ENCODE measurements at places on chromosomes 6 and 20.

GRCh38 chr6:100203400-100203799 is 209.4 kb upstream of the MCHR2 start:
- DNase-seq: peak; percentile 59

DNA sequence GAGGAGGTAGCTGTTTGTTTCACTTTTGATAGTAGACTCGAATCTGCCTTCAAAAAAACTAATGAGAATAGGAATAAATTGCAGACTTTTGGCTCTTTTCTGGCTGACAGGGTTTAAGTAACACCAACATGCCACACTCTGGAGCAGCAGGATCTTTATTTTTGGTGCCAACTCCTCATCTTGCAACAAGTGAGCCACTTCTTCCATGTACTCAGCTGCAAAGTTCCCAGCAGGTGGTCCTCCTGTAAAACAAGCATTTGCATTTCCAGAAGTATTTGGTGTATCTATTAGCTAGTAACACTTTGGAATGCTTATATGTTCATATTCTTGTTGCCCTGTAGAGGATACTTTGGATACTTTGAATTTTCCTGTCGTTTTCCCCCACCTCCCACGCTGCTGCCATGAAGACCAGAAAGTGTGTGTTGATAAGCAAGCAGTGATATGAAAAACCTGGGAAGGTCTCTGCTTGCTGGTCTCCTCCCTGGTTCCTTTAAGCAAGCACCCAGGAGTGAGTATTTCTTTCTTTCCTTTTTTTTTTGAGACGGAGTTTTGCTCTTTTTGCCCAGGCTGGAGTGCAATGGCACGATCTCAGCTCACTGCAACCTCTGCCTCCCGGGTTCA is 1.0 kb downstream of the ARMH2 start:
- no peak for DNase-seq

DNA sequence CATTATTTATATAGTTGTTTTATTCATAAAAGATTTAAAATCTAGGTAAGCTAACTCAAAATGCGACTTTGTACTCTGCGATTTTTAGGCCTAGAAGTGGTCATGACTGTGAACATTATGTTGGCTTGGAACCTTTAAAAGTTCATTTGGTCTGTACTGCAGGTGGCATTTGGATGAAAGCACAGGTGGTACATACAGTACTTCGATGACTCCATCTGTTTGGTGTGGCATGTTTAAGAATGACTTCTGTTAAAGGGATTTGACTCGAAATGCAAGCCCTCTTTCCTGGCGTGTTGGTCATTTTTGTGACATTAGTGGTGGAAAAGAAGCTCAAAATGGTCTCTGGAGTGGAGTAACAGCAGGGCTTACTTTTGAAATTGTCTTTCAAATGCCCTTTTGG is 118.1 kb downstream of the UST start:
- no peak for DNase-seq

- no peak for DNase-seq
Observed at GRCh38 chr6:84515067-84515466, 249.3 kb downstream of the TBX18 start.

DNA sequence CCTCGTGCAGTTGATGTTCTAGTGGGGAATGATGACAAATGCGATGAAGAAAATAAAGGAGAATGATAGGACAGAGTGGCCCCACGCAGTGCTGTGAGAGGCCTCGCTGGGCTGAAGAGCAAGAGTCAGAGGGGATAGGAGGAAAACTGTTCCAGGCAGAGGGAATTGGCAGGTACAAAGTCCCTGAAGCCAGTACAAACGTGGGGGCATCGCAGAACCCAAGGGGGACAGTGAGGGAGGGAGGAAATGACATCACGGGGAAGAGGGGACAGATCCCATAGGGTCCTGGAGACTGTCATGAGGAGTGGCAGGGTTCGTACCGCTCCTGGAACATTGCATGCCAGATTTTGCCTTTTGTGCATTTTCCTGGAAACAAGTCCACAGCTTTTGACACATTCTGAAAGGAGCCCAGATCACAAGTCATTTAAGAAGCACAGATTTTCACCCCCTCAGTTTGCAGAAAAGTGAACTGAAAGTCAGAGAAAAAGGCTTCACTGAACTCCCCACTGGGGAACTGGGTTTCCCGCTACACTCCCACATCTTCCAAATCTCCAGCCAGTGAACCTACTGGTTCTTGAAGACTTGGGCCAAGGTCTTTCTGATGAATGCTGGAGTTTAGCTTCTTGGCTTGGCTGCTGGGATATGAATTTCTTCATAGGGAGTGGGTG is 77.0 kb downstream of the SULF2 start:
- DNase-seq: no peak

- no peak for DNase-seq
Observed at GRCh38 chr20:23142162-23143050, 56.3 kb upstream of the CD93 start.

GRCh38 chr20:60238992-60239660 is 280.9 kb downstream of the CDH26 start:
- no peak for DNase-seq

DNA sequence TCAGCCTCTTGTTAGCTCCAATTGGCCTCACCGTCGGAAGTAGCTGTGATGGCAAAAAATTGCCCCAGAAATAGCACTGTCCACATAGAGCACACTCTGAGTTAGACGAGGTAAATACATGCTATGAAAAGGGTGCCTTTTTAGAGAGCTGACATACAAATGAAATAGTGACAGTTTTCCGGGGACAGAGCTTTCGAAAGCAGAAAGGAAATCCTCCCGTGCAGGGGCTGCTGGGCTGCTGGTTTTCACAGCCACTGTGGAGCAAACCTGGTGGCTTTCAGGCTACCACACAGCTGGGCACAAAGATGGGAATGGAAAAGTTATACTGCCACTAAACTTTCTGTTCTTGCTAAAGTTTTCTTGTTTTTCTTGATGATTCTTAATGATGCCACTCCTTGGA is 8.3 kb downstream of the SLPI start:
- DNase-seq: no peak

- DNase-seq: no peak
Observed at GRCh38 chr20:11813106-11813890, 104.4 kb upstream of the BTBD3 start.

DNA sequence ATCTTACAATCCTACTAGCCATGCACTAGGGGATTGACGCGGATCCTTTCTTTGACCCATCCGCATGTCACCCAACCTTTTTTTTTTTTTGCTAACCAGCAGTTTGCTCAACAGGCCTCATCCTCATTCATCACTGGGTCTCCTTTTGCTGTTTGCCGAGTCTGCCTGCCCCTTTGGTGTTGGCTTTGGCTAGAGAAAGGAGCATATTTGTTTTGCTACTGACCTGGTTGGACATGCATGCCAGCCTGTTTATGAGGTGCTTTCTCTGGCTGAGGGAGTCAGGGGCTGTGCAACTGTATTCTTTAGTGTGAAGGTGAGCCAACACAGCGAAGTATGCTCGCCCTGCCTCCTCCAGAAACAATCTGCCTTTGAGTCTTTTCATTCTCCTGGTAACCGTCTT is 40.2 kb downstream of the E2F3 start:
- no peak for DNase-seq

GRCh38 chr20:51442602-51443001 is 99.9 kb downstream of the NFATC2 start:
- DNase-seq: no peak

DNA sequence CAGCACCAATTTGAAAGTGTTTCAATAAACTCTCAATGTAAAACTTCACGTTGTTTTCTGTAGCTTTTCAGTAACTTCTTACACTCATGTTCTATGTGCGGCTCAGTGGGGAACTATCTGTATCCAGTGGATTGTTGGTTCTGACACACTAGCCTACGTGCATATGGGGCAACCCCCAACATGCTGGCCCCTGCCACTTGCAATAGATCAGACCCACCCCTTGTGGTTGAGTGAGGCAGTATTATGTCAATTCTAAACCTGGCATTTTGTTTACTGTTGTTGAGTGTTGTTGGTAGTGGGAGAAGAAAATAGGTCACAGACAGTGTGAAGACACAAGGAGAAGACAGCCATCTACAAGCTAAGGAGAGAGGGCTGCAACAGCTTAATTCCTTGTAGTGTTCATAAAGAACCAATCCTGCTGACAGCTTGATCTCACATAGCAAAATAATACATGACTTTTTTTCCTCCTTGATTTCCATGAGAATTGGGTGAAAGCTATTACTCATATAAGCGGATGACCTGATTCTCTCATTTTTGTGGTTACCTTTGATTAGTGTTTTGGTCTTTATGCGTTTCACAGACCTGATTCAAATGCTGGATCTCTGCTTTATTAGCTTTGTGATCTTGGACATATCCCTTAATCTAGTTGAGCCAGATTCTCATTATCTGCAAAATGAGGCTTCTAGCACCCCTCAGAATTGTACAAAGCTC is 320.4 kb downstream of the LAMA2 start:
- no peak for DNase-seq

- no peak for DNase-seq
Observed at GRCh38 chr6:120431841-120432240, 902.4 kb downstream of the TBC1D32 start.

DNA sequence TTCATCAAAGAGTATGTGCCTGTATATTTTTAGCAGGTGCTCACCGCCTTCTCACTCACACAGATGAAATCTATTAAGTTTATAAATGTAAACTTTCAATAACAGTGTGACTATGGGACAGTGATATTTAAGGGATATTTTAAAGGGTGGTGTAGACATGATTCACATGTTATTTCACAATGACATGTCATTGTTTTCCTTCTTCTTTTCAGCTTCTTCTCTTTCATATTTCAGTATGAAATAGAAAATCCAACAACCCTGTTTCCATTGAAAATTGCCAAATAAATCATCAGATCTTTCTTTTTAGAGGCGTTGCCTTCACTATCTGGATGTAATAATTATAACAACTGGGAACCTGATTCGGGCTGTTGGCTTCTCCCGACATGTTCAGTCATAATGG is 54.8 kb downstream of the PFDN4 start:
- DNase-seq: no peak

GRCh38 chr6:143286251-143286795 is 164.2 kb downstream of the ADAT2 start:
- DNase-seq: no peak

DNA sequence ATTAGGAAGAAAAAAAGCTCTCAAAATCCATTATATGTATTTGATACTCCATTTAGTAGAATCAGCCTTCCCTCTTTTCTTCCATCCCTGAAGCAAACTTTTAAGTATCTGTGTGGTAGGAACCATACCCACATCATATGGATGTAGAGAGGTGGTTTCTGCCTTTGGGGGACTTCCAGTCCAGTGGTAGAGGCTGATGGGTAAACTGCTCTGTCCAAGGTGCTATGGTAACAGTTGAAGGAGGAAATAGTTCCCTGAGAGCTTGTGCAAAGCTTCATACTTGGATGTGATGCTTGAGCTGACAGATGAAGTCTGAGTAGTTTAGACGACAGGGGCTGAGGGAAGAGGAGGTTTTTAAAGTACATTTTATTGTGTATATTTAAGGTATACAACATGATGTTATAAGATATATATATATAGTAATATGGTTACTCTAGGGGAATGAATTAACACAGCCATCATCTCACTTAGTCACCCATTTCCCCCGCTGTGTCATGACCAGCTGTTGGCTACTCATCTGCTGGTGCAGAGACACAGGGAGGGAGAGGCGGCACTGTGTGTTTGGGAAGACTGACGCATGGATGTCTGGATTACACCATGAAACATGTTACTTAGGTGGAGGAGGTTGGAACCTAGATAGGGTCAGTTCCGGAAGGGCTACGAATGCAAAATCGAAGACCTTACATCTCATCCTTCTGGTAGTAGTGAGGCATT is 185.2 kb downstream of the FARS2 start:
- no peak for DNase-seq

DNA sequence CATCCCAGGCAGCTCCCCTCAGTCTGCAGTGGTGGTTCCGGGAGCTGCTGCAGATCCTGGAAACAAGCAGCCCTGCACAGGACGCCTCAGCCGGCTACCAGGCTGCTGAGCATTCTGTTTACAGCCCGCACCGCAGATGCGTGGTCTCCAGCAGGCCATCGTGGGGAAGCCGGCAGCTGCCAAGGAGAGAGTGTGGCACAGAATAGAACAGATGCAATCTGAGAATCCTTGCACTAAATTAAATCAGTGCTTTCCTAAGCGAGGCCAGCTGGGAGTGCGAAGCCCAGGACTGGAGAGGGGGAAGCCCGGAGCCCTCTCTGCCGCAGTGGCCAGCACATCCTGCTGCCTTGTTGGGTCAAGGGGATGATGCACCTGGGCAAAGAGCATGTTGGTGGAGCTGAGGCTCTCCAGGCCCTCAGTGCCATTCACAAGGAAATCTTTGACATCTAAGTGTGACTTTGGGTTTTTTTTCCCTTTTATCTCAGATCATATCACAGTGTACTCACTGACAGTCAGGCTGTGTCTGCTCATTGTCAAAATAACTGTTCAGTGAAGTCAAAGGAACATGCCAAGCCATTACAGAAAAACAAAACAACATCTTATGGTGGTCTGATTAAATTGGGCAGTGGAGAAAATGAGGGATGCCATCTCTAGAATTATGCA is 118.1 kb downstream of the SYNDIG1 start:
- no peak for DNase-seq

DNA sequence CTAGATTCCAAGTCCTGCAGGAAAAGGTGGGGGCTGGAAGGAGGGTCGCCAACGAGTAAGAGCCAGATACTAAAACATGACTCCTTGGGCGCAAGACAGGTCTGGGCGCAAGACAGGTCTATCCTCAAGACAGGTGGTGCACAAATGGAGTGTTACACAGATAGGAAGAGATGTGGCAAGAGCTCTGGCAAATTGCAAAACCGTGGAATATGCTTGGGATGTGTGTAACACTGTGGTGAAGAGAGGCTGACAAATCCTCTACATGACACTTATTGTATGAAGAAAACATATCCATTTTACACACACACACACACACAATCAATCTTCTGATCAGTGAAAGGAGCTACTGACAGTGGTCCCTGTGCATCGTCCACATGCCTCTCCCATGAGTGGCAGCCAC is 77.6 kb downstream of the TBC1D7 start:
- no peak for DNase-seq

GRCh38 chr6:10215326-10216110 is 199.4 kb downstream of the TFAP2A start:
- DNase-seq: no peak

- no peak for DNase-seq
Observed at GRCh38 chr6:6091608-6092002, 84.9 kb upstream of the NRN1 start.

DNA sequence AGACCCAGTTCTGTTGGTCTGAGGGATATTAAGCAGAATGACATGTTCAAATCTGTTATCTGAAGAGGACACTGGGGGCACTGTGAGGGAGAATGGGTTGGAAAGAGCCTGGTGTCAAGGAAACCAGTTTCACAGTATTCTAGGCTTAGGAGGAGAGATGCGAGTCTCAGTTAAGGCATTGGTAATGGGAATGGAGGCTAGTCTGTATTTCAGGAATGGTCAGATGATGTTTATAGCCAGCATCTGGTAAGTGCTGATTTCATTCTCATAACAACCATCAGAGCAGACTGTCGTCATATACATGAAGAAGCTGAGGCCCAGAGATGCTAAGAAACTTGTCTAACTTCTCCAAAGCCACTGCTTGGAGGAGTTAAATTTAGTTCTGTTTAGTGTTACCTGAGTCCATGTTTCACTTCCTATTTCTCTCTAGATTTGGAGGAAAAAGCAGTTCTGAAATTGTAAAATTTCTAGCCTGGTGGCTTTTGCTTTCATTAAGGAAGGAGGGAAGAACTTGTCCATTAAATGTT is 242.0 kb downstream of the ARID1B start:
- no peak for DNase-seq

- no peak for DNase-seq
Observed at GRCh38 chr6:77217896-77218295, 245.4 kb downstream of the HTR1B start.

GRCh38 chr20:46520976-46521579 is 7.7 kb upstream of the ZNF334 start:
- peak; percentile 87 for DNase-seq
